Stimulated activated naive CD4-positive, alpha-beta T cell (primary cell): ENCODE measurements at places on chromosomes 11 and 22.
A peak's percentile ranks its signal among the peaks of the same experiment; 100 is the strongest.

GRCh38 chr22:17119481-17120202 is 1.5 kb downstream of the TMEM121B start:
- DNase-seq: no peak

DNA sequence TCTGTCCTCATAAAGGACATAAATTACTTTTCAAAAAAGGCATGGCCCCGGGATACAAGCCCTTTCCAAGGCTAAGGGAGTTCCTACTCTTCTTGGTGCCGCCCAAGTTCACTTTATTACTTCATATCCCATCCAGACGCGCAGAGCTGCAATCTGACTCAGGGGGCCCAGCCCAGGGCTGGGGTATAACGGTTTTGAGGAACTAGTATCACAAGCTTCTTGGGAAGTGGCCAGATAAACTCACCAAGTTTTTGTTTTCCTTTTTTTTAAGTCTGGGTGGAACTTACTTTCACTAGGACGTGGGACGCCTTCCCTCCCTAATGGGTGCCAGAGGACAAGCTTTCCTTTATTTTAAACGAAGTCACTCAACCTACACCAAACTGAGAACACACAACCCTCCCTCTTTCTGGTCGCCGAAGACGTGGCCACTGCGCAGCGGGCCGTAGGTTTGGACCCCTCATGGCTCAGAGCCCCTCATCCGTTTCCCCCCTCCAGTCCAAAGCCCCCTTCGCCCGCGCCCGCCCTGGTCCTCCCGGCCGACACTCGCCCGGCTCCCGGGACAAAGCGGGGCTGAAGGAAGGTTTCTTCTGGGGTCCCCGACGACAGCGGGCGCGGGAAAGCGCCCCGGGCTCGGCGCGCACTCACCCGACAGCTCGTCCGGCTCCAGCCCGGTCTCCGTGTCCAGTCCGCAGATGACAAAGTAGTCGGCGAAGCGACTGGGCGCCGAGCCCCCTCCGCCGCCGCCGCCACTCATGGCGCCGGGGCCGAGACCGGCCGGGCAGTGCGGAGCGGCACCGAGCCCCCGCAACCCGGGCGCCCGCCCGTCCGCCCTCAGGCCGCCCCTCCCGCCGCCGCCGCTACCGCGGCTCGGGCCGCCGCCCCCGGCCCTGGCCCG is 587 bp downstream of the DENND5A start:
- peak; percentile 37 for DNase-seq

GRCh38 chr11:45654231-45655011 is 11.0 kb downstream of the CHST1 start:
- DNase-seq: no peak

GRCh38 chr22:20246368-20247009 is 21.6 kb downstream of the RTN4R start:
- DNase-seq: no peak

GRCh38 chr11:76598426-76598839 is 72.1 kb downstream of the LRRC32 start:
- DNase-seq: no peak

GRCh38 chr22:20013382-20013871 is 3.2 kb downstream of the ARVCF start:
- peak; percentile 21 for DNase-seq

DNA sequence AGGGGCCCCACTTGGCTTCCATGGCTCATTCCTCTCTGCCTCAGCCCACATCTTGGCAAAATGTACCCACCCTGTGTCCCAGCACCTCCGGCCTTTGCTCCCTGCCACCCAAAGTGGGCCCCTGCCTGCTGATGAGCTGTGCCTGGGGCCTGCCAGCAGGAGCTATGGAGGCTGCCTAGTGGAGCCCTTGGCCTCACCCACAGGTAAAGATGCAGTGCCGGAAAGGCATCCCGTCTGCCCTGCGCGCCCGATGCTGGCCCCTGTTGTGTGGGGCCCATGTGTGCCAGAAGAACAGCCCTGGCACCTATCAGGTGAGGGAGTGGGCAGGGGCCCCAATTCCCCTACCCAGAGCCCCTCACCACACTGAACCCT is 1.3 kb downstream of the TBC1D10C start:
- no peak for DNase-seq

DNA sequence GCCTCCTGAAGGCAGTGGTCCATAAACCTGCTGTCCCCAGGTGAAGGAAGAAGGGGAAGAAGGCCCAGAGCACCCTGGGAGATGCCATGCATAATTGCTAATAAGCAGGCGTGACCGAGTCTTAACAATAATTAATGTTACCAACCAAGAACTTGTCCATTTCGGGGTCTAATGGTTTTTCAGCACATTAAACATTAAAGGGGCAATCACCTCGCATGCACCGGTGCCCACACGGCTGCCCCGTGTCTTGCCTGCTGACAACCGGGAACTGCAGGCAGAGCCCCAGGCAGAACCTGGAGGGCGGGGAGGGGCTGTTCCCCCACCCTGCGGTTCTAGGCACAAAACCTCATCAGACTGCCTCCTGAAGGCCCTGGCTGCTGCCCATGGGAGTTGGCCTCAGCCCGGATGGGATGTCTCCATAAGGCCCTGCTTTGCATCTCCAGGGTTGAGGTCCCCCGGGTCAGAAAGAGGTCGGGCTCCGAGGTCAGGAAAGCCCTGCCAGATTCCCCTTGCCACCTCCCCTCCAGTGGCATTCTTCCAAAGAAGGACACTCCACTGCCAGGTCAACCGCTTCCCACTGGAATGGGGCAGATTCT is 169.0 kb downstream of the BUD13 start:
- no peak for DNase-seq

DNA sequence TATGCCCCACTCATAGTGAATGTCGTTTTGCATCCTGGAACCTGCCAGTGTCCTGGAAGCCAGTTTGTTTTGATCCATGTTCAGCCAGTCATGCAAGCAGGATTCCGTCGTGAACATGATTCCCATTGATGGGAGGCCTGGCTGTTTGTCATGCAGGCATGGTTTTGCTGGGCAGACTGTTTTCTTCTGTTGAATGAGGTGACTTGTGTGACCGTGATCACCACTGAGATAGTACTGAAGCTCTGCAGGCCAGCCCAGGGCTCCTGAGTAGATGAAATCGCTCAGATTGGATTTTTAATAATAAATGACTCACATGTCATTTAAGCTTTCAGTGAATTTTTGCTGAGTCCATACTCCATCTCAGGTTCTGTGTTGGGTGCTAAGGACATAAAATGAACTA is 117.8 kb downstream of the PDE2A start:
- no peak for DNase-seq

DNA sequence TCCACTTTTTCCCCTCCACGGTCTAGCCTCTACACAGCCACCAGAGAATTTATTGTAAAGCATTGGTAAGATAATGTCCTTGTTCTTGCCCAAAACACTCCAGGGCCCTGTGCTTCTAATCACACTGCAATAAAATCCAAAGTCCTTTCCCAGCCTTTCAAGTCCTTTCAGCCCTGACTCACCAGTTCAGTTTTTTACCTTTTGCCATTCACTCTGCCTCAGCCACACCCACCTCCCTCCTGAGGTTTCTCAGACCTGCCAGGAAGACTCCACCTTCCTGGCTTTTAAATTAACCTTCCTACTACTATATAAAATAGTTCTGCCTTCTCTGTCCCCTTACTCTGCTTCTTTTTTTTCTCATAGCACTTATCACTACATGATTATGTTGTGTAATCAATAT is 91.0 kb upstream of the ARHGAP32 start:
- no peak for DNase-seq

- no peak for DNase-seq
Measured at GRCh38 chr11:283405-284104, 5.3 kb downstream of the NLRP6 start.

GRCh38 chr11:60989093-60989650 is 17.7 kb downstream of the CD6 start:
- DNase-seq: no peak

DNA sequence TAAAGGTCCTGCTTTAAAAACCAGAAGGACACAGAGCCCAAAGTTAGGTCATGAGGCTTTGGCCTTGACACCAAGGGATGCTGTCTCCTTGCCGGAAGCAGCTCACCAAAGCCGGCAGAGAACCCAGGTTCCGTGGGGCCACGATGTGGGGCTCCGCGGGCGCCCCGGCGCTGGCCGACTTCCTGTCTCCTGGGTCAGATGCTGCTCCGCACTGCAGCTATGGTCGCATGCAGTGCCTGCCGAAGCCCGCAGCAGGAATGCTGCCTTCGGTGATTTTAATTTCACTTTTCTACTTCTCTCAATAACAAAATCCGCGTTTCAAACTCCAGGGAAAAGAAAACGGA is 454 bp upstream of the OTUB1 start:
- peak; percentile 57 for DNase-seq

DNA sequence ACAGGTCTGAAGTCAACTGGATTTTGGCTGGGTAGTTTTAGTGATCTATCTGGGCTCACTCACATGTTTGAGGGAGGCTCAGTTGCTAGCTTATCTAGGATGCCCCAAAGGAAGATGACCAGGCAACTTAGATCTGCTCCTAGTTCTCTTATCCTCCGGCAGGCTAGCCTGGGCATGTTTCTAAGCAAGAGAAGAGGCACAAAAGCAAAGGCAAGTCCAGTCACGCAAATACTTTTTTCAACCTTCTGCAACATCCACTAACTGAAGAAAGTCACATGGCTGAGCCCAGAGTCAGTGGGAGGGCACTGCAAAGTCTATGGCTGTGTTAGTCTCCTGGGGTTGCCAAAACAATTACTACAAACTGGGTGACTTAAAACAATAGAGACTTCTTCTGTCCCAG is 32.9 kb upstream of the FSHB start:
- DNase-seq: no peak

- no peak for DNase-seq
Measured at GRCh38 chr22:23419171-23419570, 160.9 kb downstream of the IGLL1 start.

DNA sequence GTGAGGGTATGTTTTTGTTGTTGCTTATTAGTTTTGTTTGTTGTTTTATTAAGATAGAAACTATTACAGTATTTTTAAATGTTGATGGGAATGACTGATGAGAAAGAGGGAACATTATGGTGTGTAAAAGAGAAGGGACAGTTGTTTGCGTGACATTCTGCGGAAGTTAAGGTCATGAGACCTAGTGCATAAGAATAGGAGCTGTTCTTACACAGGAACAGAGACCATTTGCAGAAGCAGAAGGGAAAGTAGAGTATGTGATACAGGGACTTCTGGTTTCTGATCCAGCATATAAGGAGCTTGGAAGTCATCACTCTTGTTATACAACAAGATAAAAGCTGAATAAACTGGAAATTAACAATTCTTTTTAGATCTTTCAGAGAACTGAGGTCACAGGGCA is 299.2 kb upstream of the API5 start:
- no peak for DNase-seq

- DNase-seq: no peak
Measured at GRCh38 chr11:95668131-95668530, 121.5 kb downstream of the FAM76B start.

DNA sequence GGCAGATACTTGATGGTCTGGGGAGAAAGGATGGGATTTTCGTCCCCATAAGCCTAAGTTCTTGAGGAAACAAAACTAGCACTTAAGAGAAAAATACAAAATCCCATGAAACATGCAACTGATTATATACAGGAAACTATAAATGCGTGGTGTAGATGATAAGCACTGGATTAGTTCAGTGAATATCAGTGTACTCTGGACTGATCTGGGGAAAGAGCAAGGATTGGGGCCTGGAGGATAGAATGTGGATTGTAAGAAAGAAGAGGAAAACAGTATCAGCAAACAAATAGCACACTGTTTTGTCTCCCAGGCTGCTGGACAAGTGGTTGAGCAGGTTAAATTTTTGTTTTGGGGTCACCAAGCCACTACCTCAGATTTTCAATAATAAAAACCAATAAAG is 49.8 kb downstream of the DCUN1D5 start:
- DNase-seq: no peak

- DNase-seq: no peak
Measured at GRCh38 chr11:78127403-78127802, 12.0 kb downstream of the ALG8 start.

DNA sequence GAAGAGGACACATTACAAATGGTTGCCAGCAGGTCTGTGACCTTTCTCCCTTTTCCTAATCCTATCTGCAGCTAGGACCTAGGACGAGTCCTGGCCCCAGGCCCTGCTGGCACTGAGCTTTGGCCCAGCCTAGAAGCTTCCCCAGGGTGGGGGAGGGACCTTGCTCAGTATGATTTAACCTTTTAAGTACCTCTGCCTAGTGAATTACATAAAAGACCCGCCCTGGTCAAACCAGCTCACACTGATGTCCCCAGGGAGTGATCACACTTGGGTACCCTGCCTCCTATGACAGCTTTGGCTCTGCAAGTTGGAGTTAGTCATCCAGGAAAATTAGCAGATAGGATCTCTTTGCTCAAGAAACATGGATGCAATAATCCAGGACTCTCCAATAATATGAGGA is 21.9 kb downstream of the ASCC2 start:
- DNase-seq: no peak

DNA sequence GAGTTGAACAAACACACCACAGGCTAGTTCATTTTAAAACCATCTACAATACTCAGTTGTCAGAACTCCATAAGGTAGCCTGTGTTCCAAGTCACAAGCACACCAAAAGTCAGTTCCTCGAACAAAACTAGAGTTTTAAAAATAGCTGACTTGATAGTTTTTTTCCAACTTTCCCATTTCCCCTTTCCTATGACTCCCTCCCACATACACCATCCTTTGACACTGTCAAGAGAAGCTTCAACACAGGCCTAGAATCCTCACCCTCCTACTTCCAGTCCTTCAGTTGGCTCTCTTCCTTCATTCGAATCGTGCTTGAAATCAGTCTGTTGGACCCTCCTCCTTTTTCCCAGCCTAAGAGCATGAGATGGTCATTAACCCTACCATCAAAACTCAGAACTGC is 105.7 kb upstream of the AKIP1 start:
- DNase-seq: no peak

GRCh38 chr22:45179276-45180049 is 15.7 kb downstream of the NUP50 start:
- DNase-seq: peak; percentile 19

GRCh38 chr22:40966726-40967085 is 15.5 kb downstream of the RBX1 start:
- DNase-seq: no peak

- DNase-seq: no peak
Measured at GRCh38 chr11:43516316-43516850, 157.7 kb downstream of the TTC17 start.

GRCh38 chr11:102361086-102362031 is 14.3 kb downstream of the BIRC2 start:
- DNase-seq: peak; percentile 58

DNA sequence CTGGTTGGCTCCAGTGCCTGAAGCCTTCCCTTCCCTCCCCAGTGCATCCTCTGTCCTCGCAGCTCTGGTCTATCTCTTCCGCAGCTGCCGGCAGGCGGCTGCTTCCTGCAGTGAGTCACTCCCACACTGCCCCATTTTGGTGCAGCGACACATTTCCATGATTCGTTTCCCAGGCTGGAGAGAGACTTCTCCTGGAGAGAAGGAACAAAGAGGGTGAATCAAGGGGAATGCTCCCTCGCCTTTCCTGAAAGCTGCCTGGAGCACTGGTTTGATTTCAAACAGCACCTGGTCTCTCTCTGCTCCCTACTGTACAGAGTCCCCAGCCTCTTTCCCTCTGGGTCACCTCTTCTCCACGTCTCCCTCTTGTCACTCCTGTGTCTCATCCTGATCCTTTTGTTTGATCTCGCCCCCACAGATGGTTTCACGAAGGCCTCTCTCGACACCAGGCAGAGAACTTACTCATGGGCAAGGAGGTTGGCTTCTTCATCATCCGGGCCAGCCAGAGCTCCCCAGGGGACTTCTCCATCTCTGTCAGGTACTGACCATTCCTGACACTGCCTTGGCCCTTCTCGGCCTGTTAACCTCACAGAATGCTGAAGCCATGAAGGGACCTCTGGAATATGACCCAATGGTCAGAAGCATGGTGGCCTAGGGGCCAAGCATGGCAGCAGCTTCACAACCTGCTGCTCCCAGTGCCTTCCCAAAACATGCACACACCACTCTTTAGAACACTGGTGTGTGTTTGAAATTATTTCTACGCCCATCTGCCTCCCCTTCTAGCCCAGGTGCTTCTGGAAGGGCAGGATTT is at the start of gene TMA7B:
TSS of gene TMA7B (plus strand) at position 758 of the 808 bp plus-strand sequence. CDS start 3,978 bp downstream, outside the sequence.
- DNase-seq: peak; percentile 52
